ENCODE measurements at places on chromosomes 7 and 10. TPM values are rescaled to one million over a fixed set of nuclear protein-coding genes. Genes with fewer than 3 reads are reported as not detected.

The LIPN gene
- total RNA-seq: not detected

The HOXA13 gene
- total RNA-seq: 18.8 TPM

The CLDN15 gene
- 3.5 TPM for total RNA-seq

The HOXA6 gene
- 3.2 TPM for total RNA-seq

The DIP2C gene
- total RNA-seq: 14.4 TPM

The CDK1 gene
- total RNA-seq: 51.2 TPM

The CALHM3 gene
- not detected for total RNA-seq

The MMP21 gene
- total RNA-seq: not detected

The PSAP gene
- 534 TPM for total RNA-seq

The KCND2 gene
- 1.4 TPM for total RNA-seq

The NPY gene
- total RNA-seq: not detected

The RELN gene
- total RNA-seq: 0.29 TPM

The RET gene
- 0.29 TPM for total RNA-seq

The PARD3 gene
- 33.5 TPM for total RNA-seq

The SEPTIN7 gene
- total RNA-seq: 157 TPM

The CCDC71L gene
- 181 TPM for total RNA-seq

The SPDYE2B gene
- not detected for total RNA-seq

The HABP2 gene
- not detected for total RNA-seq

The FRMPD2 gene
- total RNA-seq: not detected

The NKX2-3 gene
- total RNA-seq: not detected

The CAV2 gene
- total RNA-seq: 192 TPM

The KLF14 gene
- not detected for total RNA-seq

The ADGRA1 gene
- total RNA-seq: not detected

The WIPF3 gene
- not detected for total RNA-seq

The SOSTDC1 gene
- total RNA-seq: 0.29 TPM

The PHKG1 gene
- not detected for total RNA-seq

The CPA2 gene
- not detected for total RNA-seq

The MKRN1 gene
- 50.5 TPM for total RNA-seq

The NUDT5 gene
- total RNA-seq: 91.8 TPM

The CHRM2 gene
- total RNA-seq: 8.4 TPM

The AKR1D1 gene
- total RNA-seq: not detected

The CPA1 gene
- total RNA-seq: not detected

The FAM171A1 gene
- 16.7 TPM for total RNA-seq

The SLC29A3 gene
- 4.3 TPM for total RNA-seq

The IDI2 gene
- not detected for total RNA-seq

The NEBL gene
- total RNA-seq: 3.7 TPM

The UPK3B gene
- total RNA-seq: not detected

The CDK13 gene
- 18.7 TPM for total RNA-seq

The GPR15LG gene
- not detected for total RNA-seq

The CCSER2 gene
- total RNA-seq: 16.0 TPM

The GALNT17 gene
- not detected for total RNA-seq

The CTAGE6 gene
- 0.35 TPM for total RNA-seq

The LRMDA gene
- total RNA-seq: not detected

The UBN2 gene
- total RNA-seq: 1.2 TPM

The HYCC1 gene
- 37.5 TPM for total RNA-seq

The CALY gene
- not detected for total RNA-seq

The CYP2C19 gene
- not detected for total RNA-seq

The NUDT1 gene
- 73.5 TPM for total RNA-seq

The CNNM1 gene
- not detected for total RNA-seq

The RTKN2 gene
- total RNA-seq: 0.71 TPM

All from myometrial cell (primary cell).